ENCODE measurements at places on chromosomes 2 and 18. TPM values are rescaled to one million over a fixed set of nuclear protein-coding genes. Genes with fewer than 3 reads are reported as not detected.

ZSWIM2 gene
- total RNA-seq: not detected

ANKRD30BL gene
- total RNA-seq: not detected

CRYBA2 gene
- total RNA-seq: not detected

TRIM43 gene
- not detected for total RNA-seq

ALK gene
- total RNA-seq: not detected

DNA sequence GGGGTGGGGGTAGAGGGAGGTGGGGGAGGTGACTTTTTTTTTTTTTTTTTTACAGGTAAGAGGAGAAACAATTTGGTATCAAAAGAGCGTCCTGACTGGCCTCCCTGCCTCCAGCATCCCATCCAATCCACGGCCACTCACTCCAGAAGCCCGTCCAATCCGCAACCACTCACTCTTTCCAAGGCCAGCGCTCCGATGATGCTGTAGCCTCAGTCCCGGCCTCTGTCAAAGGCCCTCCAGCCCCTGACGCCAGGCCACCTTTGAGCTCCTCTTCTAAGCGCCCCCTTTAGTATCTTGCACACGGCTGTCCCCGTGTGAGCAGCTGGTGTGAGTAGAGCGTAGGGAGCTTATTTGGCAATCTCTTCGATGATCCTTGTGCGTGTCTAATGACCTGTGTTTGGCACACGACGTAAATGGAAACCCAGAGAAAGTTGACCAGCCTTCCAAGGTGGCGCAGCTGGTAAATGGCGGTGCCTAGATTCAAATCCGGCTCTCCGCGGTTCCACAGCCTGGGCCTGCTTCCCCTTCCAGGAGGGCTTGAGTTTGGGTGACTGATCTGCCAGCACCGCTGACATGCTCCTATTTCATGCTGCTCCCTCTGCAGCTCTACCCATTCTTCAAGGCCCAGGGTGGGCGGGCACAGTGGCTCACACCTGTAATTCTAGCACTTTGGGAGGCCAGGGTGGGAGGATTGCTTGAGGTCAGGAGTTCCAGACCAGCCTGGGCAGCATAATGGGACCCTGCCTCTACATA lies 23.8 kb upstream of the PXDN start:
- no peaks in the 10 kb centered on the region for H3K4me1 ChIP-seq
- H3K27ac ChIP-seq: no peak overlapping the region
- no peaks in the 10 kb centered on the region for H3K36me3 ChIP-seq
- no peak overlapping the region for H3K4me3 ChIP-seq

GRCh38 chr2:29060441-29060840 lies 13.9 kb downstream of the PCARE start:
- H3K27ac ChIP-seq: no peak overlapping the region
- H3K36me3 ChIP-seq: no peaks in the 10 kb centered on the region
- no peaks in the 10 kb centered on the region for H3K27me3 ChIP-seq
- peaks cover 8% of the 10 kb centered on the region for H3K4me1 ChIP-seq
- no peak overlapping the region for H3K4me3 ChIP-seq

- no peaks in the 10 kb centered on the region for H3K4me1 ChIP-seq
- peaks cover 20% of the 10 kb centered on the region for H3K27me3 ChIP-seq
- no peak overlapping the region for H3K27ac ChIP-seq
Observed at GRCh38 chr2:178328037-178328436, 122.9 kb downstream of the PRKRA start.

DNA sequence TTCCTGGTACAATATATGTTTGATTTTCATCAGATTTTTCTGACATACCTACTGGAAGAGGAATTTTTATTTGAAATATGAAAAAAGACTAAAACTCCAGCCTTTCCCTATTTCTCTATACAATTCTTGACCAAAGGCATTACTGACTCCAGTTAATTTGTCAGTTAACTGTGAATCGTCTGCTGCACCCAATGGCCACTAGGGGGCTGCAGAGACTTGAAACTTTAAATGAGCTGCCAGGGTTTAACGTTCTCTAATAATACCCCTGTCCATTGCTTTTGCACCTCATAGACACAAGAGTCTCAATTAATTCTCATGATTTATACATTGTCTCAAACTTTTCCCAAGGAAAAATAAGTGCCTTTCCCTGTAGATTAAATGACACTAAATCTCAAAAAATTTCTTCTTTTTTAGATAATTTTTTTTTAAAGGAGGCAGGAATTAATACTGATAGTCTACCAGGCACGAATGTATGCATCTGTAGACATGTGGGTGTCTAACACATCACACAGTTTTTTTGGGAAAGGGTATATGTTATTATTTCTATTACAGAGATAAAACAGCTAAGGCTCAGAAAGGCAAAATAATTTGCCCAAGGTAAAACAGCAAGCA lies 1.8 kb upstream of the ALK start:
- H3K27me3 ChIP-seq: peaks cover 50% of the 10 kb centered on the region
- no peaks in the 10 kb centered on the region for H3K4me1 ChIP-seq
- no peaks in the 10 kb centered on the region for H3K36me3 ChIP-seq

GRCh38 chr2:150120326-150120955 lies 367.0 kb downstream of the RND3 start:
- no peaks in the 10 kb centered on the region for H3K27me3 ChIP-seq
- no peak overlapping the region for H3K27ac ChIP-seq
- no peaks in the 10 kb centered on the region for H3K4me1 ChIP-seq
- no peak for DNase-seq

- no peak for DNase-seq
- H3K27ac ChIP-seq: peak overlapping the region; percentile 18
- H3K4me1 ChIP-seq: peaks cover 12% of the 10 kb centered on the region
- peaks cover 2% of the 10 kb centered on the region for H3K36me3 ChIP-seq
- H3K27me3 ChIP-seq: no peaks in the 10 kb centered on the region
- H3K4me3 ChIP-seq: no peak overlapping the region
Observed at GRCh38 chr2:147449323-147449991, 395.4 kb upstream of the ACVR2A start.

GRCh38 chr2:211473116-211473515 lies 916.7 kb downstream of the CPS1 start:
- H3K36me3 ChIP-seq: no peaks in the 10 kb centered on the region
- no peaks in the 10 kb centered on the region for H3K27me3 ChIP-seq
- no peak for DNase-seq

GRCh38 chr2:213740453-213740852 lies 456.2 kb downstream of the SPAG16 start:
- no peak overlapping the region for H3K4me3 ChIP-seq
- DNase-seq: no peak
- H3K27me3 ChIP-seq: no peaks in the 10 kb centered on the region
- no peaks in the 10 kb centered on the region for H3K4me1 ChIP-seq
- H3K27ac ChIP-seq: no peak overlapping the region

DNA sequence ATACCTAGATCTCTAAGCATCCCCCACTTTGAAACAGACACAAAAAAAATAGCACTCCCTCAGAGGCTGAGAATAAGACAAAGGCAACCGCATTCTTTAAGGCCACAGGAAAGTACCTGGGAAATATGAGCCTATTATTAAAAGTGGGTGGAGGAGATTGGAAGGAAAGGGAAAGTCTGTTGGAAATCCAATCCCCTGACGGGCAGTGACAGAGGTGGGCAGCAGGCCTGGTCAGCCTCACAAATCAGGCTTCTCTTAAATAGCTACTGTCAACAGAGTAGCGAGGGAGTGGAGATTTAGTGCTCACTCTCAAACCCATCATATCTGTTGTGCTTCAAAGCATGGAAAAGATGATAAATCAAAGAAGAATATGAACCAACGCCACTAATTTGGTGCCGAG lies 324.4 kb downstream of the ALK start:
- H3K4me1 ChIP-seq: no peaks in the 10 kb centered on the region
- DNase-seq: no peak
- H3K27me3 ChIP-seq: no peaks in the 10 kb centered on the region
- H3K4me3 ChIP-seq: no peak overlapping the region
- no peaks in the 10 kb centered on the region for H3K36me3 ChIP-seq

GRCh38 chr18:45280481-45281276 lies 334.6 kb upstream of the SLC14A2 start:
- no peaks in the 10 kb centered on the region for H3K27me3 ChIP-seq
- no peak overlapping the region for H3K27ac ChIP-seq
- no peaks in the 10 kb centered on the region for H3K36me3 ChIP-seq

GRCh38 chr2:27884601-27885000 lies 5.6 kb downstream of the RBKS start:
- H3K27ac ChIP-seq: no peak overlapping the region
- peaks cover 12% of the 10 kb centered on the region for H3K4me1 ChIP-seq
- no peak for DNase-seq
- H3K4me3 ChIP-seq: no peak overlapping the region
- peaks cover 1% of the 10 kb centered on the region for H3K36me3 ChIP-seq
